NCI-H2107 (cell line): ENCODE measurements at places on chromosomes 5 and 9.

GRCh38 chr5:88524941-88525340 is 256.3 kb upstream of the TMEM161B start:
- DNase-seq = no peak

GRCh38 chr5:55063899-55064298 is 38.5 kb upstream of the GZMA start:
- DNase-seq = no peak

DNA sequence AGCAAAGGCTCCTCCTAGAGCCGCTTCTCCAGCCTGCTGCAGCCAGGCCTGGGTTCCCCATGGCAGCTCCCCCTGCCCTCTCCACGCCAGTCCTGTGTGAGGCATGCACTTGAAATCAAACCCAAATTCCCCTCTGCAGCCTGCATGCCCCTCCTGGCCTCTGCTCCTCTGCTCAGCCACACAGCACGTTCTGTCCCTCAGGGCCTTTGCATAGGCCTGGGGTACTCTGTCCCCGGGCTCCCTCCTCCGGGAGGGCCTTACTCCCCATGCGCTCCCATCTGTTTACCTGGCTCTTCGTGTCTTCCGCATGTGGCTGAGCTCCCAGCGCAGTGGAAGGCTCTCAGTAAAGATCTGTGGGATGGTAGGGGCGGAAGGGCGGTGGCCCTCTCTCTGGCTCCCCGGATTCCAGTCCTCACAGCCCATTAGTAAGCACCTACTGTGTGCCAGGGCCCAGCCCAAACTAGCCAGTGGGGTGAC is 203.5 kb upstream of the IER5L start:
- no peak for DNase-seq

- DNase-seq = no peak
Observed at GRCh38 chr5:145874765-145875164, 2.0 kb upstream of the GRXCR2 start.
